Stomach (tissue), 19 donors: ENCODE measurements at places on chromosomes 3 and 15. TPM values are rescaled to one million over a fixed set of nuclear protein-coding genes. Genes with fewer than 3 reads are reported as not detected.
A peak's percentile ranks its signal among the peaks of the same experiment; 100 is the strongest.

GRCh38 chr15:27046880-27047279, 75.9 kb downstream of the GABRG3 start:
- no peak for DNase-seq

DNA sequence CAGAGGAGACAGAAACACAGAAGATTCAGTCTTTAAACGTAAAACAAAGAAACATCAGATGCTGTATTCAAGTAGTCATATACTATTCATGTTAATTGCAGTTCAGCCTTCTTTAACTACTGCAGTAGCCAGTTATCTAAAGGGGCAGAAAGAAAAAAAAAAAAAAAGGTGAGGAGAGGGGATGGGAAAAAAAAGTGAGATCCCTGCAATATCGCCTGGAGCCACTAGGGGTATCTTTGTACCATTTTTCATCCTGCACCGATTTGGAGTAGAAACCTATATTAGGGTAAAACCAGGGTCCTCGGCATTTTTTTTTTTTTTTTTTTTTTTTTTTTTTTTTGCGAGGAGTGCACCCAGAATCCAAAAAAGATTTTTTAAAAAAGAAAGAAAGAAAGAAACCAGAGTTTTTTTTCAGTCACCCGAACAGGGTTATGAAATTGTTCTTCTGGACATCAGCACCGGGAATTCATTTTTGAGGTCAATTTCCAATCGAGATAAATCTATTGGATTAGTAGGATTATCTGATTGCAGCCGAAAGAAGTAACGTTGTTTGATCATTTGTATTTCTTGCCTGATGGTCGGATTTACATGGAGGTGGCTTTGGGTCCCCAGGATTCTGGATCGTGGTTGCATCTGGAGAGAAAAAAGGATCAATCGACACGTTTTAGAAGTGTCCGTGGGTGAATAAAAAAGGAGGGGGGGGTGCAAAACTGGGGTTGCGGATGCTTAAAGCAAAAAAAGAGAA, 186.7 kb downstream of the NLGN1 start:
- no peak for DNase-seq

DNA sequence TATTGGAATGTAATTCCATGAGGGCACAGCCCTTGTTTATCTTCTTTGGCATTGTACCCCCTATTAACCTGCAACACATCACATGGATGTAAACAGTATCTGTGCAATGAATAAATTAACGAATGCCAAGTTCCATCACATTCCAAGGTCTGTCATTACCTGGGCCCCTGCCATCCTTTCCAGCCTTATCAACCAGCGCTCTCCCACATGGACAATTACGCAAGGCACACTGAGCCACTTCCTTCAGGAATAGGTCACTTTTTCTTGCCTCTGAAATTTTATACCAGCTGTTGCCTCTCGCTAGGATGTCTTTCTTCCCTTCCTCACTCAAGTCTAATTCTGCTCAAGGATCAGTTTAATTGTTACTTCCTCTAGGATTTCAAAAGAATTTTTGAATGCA, 1051.8 kb upstream of the CFAP20DC start:
- peak; percentile 34 for DNase-seq

- no peak for DNase-seq
Measured at GRCh38 chr15:90677807-90678790, 39.0 kb upstream of the BLM start.

DNA sequence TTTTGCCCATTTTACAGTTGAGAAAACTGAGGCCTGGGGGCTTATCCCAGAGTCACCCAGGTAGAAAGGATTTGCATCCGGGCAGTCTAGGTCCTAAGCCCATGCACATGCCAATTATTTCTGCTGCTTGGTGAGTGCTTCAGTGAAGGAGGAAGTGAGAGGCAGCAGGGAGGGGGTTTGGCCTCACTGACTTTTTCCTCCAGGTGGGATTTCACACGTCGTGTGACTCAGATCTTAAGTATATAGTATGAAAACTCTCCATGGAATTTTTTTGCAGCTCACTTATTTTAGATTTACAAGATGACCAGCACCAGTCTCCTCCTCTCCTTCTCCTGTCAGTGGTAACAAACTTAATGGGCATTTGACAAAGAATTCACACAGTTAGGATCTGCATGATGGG, 4.6 kb downstream of the ITGA11 start:
- DNase-seq = no peak

GRCh38 chr15:43237842-43238470, 17.1 kb upstream of the EPB42 start:
- DNase-seq = no peak

IMPG2 gene
- under 0.01 TPM for total RNA-seq

GRCh38 chr15:50463423-50464358, 39.5 kb downstream of the USP8 start:
- DNase-seq = no peak

- DNase-seq = peak; percentile 72
Measured at GRCh38 chr3:196712514-196713413, 587 bp downstream of the PIGX start.

DNA sequence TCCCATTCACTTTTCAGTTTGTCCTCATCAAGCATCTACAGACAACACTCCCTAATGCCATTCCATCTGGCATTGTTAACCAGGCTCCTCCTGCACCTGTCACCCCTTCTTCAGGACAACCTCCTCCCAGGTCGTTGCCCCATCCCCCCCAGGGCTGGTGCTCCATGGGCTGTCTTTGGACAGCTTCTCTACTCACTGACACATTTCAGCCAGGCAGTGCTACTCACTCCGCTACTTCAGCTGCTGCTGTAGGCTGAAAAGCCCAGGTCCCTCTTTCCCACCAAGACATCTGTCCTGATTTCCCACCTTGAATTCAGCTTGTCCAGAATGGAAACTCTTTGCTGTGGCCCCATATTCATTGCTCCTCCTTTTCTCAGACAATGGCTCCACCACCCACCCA, 61.9 kb downstream of the ADAMTS17 start:
- DNase-seq = no peak

GRCh38 chr3:4373669-4374068, 70.5 kb downstream of the SETMAR start:
- DNase-seq = no peak

GRCh38 chr3:140571836-140572235, 106.0 kb upstream of the TRIM42 start:
- no peak for DNase-seq

- DNase-seq = no peak
Measured at GRCh38 chr15:45868109-45868691, 233.4 kb downstream of the SQOR start.

ZNF502 gene
- total RNA-seq = 0.29 TPM

DNA sequence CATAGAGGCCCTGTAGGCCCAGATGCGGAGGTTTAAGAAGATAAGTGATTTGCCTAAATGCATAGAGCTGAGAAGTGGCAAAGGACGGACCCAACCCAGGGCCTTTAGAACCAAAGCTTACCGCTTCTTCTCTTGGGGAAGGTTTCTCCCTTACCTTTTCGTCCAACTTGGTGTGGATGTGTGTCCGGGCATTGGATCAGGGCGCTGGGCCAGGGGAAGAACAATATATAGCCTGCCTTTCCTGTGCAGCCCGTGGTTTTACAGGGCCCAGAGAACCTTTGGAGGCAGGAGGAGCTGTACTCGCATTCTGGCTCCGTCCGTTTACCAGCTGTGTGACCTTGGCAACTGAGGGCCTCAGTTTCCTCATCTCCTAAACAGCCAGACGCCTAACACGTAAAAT, 686 bp upstream of the P3H2 start:
- DNase-seq = no peak

- peak; percentile 79 for DNase-seq
Measured at GRCh38 chr3:62622553-62623174, 249.3 kb upstream of the FEZF2 start.

MYL3 gene
- not detected for total RNA-seq

DNA sequence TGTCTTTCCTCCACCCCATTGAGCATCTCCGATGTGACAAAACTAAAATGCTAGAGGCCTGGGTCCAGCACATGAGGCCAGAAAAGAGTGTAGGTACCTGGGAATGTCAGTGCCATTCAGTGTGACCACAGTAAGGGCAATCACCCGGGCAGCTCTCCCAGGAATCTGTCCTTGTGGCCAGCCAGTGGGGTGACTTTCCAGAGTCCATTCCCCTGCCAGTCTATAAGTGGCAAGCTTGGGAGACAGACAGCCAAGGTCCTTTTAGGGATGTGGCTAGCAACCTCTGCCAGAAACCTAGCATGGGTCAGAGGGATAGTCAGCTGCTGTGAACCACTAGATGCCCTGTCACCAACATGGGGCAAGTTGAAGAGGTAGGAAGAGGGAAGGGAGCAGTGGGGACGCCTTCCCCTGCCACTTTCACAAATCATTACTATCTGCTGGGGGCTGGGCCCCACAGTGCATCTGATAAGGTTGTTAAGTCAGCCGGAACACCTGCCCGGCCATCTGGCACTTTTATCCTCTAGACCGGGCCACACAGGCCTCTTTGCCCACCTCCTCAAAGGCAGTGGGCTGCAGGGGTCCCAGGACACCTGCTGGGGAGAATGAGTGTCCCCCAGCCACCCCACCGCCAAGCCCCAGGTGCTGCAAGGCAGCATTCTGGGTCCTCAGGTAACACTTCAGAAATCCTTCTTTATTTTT, 24.8 kb upstream of the DET1 start:
- DNase-seq = peak; percentile 44

GRCh38 chr3:49600781-49601180, 46.5 kb downstream of the BSN start:
- no peak for DNase-seq

GRCh38 chr3:84836961-84837360, 121.8 kb upstream of the CADM2 start:
- peak; percentile 28 for DNase-seq

- DNase-seq = no peak
Measured at GRCh38 chr15:60916032-60916678, 312.9 kb downstream of the RORA start.
